ENCODE measurements at places on chromosomes 6 and 20.

DNA sequence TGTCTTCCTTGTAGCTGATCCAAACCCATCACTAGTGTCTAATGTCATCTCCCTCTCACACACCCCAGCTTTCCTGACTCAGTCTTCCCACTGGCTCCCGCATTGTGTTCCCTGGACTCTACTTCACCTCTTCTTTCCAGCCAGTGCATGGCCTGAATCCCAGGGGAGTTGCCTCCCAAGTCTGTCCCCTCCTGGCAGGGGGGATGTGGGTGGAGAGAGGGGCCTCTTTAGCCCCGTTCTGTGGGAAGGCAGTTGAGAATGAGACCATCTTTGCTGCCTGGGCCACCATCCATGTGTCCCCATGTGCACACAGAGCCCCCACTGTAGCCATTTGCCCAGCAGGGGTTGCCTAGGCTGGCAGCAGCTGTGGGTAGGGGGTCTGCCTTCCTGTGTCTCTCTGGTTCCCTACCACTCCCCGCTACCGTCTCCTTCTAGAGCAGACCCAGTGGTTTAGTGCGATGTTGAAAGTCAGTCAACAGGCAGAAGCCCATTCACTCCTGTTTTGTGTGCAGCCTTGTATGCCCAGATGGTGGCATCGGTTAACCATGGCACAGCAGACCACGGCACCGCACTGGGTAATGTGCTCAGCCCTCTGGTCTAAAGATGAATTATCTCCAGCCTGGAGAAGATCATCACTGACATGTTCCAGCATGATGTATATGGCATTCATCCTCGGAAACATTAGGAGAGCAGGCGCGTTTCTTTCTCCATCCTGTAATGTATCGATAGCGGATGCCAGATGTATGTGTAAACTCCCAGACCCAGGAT is 178.8 kb upstream of the SNX9 start:
- DNase-seq: no peak
- H3K4me3 ChIP-seq: no peak overlapping the region
- no peaks in the 10 kb centered on the region for H3K27me3 ChIP-seq
- no peaks in the 10 kb centered on the region for H3K4me1 ChIP-seq

- H3K27me3 ChIP-seq: peaks cover 18% of the 10 kb centered on the region
- no peaks in the 10 kb centered on the region for H3K36me3 ChIP-seq
- H3K4me1 ChIP-seq: peaks cover 17% of the 10 kb centered on the region
- H3K4me3 ChIP-seq: no peak overlapping the region
- H3K27ac ChIP-seq: no peak overlapping the region
Observed at GRCh38 chr20:2212456-2213015, 83.3 kb upstream of the TGM3 start.

DNA sequence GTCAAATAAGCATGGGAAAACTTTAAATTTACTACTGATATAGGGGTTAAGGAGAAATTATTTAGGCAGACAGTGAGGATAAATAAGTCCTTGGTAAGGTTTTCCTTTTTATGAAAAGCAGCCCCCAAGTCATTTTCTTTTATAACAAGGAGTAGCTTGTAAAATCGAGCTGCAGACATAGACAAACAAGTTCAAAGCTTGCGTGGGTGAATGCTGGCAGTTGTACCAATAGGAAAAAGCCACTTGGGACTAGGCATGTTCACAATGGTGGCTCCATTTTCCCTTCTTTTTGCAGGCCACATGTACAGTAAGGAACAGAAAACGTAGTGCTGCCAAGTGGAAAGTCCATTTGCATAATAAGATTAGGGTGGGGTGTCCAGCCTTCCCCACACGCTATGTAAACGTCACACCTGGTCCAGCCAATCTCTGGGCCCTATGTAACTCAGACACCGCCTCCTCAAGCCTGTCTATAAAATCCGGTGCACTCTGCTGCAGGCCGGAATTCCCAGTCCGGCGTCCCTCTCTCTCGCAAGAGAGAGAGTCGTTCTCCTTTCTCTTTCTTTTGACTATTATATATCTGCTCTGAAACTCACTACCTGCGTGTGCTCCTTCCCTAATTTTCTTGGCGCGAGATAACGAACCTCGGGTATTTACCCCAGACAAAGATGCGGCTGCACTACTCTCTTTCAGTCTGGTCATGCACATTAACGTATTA is 217.1 kb upstream of the MAN1A1 start:
- H3K27ac ChIP-seq: no peak overlapping the region
- no peaks in the 10 kb centered on the region for H3K4me1 ChIP-seq
- DNase-seq: no peak

DNA sequence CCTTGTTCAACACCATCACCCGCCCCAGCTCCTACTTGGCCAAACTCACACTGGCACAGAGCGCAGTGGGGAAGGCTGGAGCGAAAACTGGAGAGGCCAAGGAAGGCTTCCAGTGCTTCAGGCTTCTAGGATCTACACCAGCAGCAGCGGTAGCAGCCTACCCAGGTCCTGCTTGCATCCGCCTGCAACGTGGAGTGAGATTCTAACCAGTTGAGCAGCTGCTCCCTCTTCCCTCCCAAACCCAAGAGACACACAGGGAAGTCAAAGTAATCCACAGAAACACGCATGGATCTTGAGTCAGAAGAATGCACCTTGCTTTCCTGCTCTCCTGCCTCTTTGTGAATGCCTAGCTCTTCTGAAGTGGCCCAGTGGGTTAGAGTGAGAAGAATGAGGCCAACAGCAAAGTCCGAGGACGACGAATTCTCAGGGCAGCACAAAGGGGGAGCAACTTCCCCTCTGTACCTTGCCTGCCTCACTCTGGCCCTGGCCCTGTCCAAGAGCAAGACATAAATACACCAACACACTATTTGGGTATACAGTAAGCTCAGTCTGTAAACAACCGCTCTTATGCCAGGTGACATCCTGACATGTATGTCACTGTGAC is 95.9 kb upstream of the FOXQ1 start:
- no peaks in the 10 kb centered on the region for H3K27me3 ChIP-seq
- DNase-seq: no peak
- no peak overlapping the region for H3K4me3 ChIP-seq
- no peak overlapping the region for H3K27ac ChIP-seq
- no peaks in the 10 kb centered on the region for H3K36me3 ChIP-seq
- no peaks in the 10 kb centered on the region for H3K4me1 ChIP-seq

- H3K4me3 ChIP-seq: no peak overlapping the region
- no peak overlapping the region for H3K27ac ChIP-seq
- no peak for DNase-seq
- H3K36me3 ChIP-seq: no peaks in the 10 kb centered on the region
Observed at GRCh38 chr6:151665329-151665728, 142.2 kb upstream of the ESR1 start.
